Thymus (tissue), 14 donors: ENCODE measurements at places on chromosomes 2 and 18. TPM values are rescaled to one million over a fixed set of nuclear protein-coding genes. Genes with fewer than 3 reads are reported as not detected.

Gene IL36RN
- 0.09 TPM for total RNA-seq

Gene WNT10A
- total RNA-seq, result 1.1 TPM

Gene OXER1
- 0.57 TPM for total RNA-seq

Gene CROCC2
- total RNA-seq, result not detected

- H3K27ac ChIP-seq, result no peak overlapping the region
- no peak overlapping the region for H3K4me3 ChIP-seq
- H3K4me1 ChIP-seq, result no peaks in the 10 kb centered on the region
- H3K27me3 ChIP-seq, result no peaks in the 10 kb centered on the region
- H3K36me3 ChIP-seq, result no peaks in the 10 kb centered on the region
Observed at GRCh38 chr2:100242891-100243619, 79.2 kb downstream of the LONRF2 start.

GRCh38 chr2:107633580-107634147 is 193.0 kb upstream of the RGPD4 start:
- DNase-seq, result no peak
- H3K36me3 ChIP-seq, result no peaks in the 10 kb centered on the region
- no peaks in the 10 kb centered on the region for H3K27me3 ChIP-seq
- no peaks in the 10 kb centered on the region for H3K4me1 ChIP-seq

GRCh38 chr2:37569986-37570679 is 101.3 kb downstream of the CDC42EP3 start:
- H3K27me3 ChIP-seq, result no peaks in the 10 kb centered on the region
- H3K27ac ChIP-seq, result no peak overlapping the region
- no peak for DNase-seq
